AG20443 (cell line): ENCODE measurements at places on chromosomes 11 and 22.

- DNase-seq, result no peak
Observed at GRCh38 chr11:44024977-44025376, 22.8 kb upstream of the ACCSL start.

GRCh38 chr11:75100314-75100713 is 3.6 kb upstream of the OR2AT4 start:
- DNase-seq, result peak; percentile 49

- DNase-seq, result no peak
Observed at GRCh38 chr11:468493-468892, 18.4 kb downstream of the PTDSS2 start.

- DNase-seq, result no peak
Observed at GRCh38 chr11:111718859-111719258, 47.3 kb downstream of the PPP2R1B start.

DNA sequence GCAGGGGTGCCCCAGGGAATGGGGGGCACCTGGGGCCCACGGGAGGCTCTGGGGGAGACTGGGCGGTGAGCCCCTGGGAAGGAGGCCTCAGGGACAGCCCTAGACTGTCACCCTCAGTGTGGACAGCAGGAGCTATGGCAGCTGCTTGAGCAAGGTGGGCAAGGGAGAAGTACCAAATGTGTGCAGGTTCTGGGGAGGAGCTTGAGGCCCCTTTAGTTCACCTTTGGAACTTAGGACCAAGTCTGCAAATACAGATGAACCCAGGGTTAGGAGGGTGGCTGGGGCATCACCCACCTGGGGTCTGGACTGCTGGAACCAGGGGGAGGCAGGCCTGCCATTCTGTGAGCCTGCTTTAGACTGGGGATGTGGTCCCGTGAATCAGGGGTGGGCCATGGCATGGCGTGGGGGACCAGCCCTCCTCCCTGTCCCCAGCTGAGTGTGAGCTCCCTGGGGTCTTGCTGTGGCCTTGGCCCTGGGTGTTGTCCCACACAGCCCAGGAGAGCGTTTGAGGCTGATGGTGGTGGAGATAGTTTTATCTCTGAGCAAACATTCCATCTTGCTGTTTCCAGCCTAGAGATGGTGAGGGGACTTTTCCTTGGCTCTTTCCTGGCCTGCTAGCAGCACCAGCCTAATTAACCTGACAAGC is 122.3 kb downstream of the KCNQ1 start:
- DNase-seq, result no peak

DNA sequence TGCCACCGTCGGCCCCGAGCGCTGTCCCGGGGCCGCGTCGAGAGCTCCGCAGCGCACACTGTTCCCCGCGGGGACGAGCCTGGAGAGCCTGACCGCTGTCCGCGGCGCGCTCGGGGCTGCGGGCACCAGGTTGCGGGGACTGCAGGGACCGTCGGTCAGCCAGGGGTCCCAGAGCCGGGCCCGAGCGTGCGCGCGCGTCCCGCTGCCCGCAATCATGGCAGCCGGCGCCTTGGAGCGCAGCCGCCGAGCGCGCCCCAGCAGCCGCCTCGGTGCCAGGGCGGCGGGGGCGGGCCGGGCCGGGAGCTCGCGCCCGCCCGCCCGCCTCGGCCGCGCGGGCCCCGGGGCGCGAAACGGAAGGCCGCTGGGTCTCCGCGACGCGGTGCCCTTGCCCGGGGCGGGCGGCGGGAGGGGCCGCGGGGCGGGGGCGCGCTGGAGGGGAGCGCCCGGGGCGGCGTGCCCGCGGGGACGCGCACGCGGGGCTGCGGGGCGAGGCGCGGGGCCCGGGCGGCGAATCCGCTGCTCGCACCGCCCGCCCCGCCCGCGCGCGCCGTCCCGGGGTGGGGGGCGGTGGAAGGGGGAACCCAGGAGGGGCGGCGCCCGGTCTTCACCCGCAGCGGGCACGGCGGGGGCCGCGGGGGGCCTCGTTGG is 79.4 kb upstream of the PPARA start:
- DNase-seq, result peak; percentile 81

DNA sequence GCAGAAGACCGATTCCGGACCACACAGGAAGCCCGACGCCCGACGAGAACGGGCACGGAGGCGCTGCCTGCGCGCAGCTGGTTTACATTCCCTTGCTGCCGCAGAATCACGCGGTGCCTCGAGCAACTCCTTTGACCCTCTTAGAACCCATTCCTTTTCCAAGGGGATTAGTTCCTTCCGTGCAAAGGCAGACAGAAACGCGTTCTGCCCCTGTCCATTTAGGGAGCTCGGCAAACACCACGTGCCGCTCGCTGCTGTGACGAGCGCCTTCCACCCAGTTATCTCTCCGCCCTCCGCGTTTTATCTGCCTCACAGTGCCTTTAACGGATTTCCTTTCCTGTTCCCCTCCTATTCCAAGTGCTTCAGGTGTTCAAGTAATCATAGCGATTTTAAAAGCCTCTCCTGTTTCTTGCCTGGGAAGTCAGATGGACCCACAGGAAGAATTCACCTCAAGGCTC is 24.1 kb upstream of the MICAL3 start:
- no peak for DNase-seq
